CD4-positive, alpha-beta T cell treated with Interleukin-17A for 4 hours (primary cell): ENCODE measurements at places on chromosomes 5 and 9.

DNA sequence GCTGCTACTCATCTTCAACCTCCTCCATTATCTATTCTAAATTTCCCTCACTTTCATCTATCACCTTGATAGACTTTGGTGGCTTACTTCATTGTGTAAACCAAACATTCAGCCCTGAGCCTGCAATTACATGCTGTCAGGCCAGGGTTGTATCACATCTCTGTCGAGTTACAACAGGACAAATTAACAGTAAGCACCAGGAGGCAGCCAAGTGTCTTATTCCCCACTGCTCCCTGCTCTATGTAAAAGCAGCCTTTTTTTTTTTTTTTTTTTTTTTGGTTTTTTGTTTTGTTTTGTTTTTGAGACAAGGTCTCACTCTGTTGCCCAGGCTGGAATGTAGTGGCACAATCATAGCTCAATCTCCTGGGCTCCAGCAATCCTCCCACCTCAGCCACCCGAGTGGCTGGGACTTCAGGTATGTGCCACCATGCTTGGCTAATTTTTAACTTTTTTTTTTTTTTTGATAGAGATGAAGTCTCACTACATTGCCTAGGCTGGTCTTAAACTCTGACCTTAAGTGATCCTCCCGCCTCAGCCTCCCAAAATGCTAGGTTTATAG, 15.2 kb upstream of the ZCCHC9 start:
- DNase-seq = no peak

DNA sequence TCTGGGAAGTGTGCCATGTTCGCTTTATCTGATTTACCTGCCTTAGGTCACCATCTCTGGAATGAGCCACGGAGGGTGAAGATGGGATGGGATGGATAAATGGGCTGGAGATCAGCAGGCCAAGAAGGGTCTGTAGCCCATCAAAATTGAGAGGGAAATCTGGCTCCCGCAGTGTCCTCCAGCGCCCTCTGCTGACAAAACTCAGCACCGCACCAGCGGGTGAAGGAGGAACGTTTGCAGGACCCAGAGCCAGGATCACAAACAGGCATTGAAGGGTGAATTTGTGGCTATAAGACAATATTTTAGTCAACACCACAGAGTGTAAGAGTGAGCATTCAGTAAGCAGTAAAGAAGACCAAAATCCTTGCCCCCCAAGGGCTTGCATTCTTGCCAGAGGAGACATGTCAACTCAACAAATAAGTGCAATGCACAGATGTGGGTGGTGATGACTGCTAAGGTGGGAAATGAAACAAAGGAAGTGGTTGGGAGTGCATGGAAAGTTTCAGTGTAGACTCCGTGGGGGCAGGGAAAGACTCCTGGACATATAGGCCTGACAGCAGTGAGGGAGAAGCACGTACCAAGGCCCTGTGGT, 124.4 kb downstream of the TENT4A start:
- DNase-seq = peak; percentile 26

DNA sequence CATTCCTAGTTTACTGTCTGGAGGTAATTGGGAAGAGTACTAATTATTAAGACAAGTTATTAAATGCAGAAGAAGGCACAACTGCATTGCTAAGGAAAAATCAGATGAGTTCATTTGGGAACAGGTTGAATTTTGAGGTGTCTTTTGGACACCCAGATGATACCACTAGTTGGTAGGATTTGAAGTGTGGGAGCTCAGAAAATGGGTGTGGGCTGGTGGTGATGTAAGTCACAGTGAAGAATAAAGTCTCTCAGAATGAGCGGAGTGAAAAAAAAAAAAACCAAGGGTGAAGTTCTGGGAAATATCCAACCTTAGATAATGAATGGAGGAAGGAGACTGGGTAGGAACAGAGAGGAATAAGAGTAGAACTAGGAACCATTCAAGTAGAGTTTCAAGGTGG, 35.6 kb upstream of the MYORG start:
- DNase-seq = no peak

GRCh38 chr9:128771094-128771721, 519 bp downstream of the ZER1 start:
- no peak for DNase-seq

- DNase-seq = peak; percentile 10
Measured at GRCh38 chr9:128503870-128504269, 649 bp upstream of the GLE1 start.

DNA sequence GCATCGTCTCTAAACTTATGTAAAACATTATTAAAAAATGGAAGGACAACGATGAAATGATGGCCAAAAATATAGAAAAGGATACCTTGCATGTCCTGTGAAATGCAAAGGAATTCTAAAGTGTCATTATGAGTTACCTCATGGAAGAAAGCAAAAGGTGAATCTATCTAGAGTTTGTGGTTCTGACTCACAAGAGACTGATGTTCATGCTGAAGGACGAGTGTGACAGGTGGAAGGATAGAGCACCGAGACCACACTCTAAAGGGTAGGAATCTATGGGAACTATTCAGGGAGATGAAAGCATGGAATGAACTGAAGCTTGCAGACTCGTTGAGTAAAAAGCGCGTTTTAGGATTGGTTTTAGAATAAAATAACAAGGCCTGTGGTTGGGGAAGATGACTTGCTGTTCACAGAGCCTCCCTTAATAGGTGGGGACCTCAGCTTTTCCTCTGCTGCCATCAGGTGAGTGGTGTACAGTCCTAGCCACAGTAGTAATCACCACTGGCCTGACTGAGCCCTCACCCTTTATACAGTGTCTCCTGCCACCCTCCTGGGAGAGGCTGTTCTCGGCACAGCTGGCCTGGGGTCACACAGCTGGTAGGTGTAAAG, 11.2 kb downstream of the TENT4A start:
- DNase-seq = no peak

GRCh38 chr5:66151030-66151429, 6.9 kb downstream of the SREK1 start:
- DNase-seq = no peak

- DNase-seq = no peak
Measured at GRCh38 chr5:38463634-38464521, 92.6 kb downstream of the LIFR start.

DNA sequence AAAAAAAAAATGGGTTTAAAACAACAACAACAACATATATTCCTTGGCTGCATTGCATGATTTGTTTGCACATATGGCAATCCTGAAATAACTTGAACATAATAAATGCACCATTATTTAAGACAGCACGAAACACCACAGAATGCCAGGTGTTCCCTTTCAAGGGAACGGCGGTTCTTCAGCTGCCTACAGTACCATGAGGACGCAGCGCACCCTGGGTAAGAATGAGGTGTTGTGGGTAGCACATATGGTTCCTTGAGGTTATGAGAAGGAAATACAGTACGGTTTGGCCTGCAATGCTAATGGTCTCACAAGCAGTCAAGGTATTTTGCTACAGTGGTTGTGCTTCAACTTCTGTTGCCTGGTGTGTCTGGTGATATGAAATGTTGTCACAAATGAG, 174.8 kb downstream of the SLC12A2 start:
- DNase-seq = no peak

DNA sequence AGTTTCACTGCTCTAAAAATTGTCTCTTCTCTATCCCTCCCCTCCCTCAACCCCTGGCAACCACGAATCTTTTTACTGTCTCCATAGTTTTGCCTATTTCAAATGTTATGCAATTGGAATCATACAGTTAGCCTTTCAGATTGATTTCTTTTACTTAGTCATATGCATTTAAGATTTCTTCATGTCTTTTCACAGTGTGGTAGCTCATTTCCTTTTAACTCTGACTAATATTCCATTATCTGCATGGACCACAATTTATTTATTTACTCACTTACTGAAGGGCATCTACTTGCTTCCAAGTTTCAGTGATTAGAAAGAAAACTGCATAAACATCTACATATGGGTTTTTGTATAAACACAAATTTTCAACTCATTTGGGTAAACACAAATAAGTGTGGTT, 372.3 kb downstream of the CDH18 start:
- no peak for DNase-seq

GRCh38 chr9:89929315-89929672, 324.5 kb downstream of the GADD45G start:
- DNase-seq = no peak
